Left ventricle myocardium superior (tissue), 1 donor: ENCODE measurements at places on chromosomes 7 and 10. TPM values are rescaled to one million over a fixed set of nuclear protein-coding genes. Genes with fewer than 3 reads are reported as not detected.

Gene SCRN1
- 18.7 TPM for total RNA-seq

GRCh38 chr10:16854623-16855022 lies 37.4 kb upstream of the RSU1 start:
- no peak for DNase-seq

DNA sequence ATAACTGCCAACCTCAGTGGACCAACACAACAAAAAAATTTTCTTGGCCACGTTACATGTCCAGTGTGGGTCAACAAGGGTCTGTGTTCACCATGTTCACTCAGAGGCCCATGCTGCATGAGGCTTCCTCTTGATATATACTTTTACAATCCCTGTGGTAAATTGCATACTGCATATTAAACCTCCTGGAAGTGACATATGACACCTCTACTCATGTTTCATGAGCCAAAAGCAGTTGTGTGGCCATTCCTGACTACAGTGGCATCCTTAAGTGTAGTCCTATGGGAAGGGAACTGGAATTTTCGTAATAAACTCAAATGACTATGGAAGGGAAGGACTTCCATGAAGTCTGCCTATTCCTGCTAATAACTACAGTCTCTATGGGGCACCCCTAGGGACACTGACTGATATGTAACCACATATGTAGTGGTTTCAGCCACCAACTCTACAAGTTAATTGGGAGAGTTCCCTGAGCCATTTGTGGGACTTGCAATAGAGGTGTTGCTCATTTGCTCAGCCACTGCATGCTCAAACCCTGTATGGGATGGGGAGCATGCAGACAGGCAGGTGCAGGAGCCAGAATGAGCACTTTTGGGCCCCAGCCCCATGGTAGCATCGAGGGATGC lies 9.7 kb downstream of the DYNC1I1 start:
- no peak for DNase-seq

- DNase-seq = no peak
These were observed 38.1 kb downstream of the RTKN2 start for GRCh38 chr10:62230344-62231121.

DNA sequence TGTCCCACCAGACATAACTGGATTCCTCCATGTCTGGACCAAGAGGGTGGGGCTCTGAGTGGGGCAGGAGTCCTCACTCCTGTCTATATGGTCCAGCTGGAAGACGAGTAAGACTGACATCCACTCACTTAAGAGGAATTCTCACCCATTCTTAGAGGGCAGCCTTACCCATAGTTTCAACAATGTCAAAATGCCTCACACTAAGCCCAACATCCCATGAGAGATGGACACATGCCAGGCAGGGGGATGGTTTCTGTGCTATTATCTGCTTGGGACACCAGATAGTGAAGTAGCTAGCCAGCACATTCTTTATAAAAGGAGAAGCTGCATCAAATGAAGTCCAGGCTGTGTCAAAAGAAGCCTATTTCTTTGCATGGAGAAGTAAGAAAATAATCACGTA lies 4.7 kb upstream of the LANCL2 start:
- DNase-seq = no peak
